NCI-H2081 treated with DMSO at 0.1 percent for 48 hours (cell line): ENCODE measurements at places on chromosomes 2 and 18.

- no peak for DNase-seq
Observed at GRCh38 chr2:112840068-112840445, 3.5 kb upstream of the IL1B start.

DNA sequence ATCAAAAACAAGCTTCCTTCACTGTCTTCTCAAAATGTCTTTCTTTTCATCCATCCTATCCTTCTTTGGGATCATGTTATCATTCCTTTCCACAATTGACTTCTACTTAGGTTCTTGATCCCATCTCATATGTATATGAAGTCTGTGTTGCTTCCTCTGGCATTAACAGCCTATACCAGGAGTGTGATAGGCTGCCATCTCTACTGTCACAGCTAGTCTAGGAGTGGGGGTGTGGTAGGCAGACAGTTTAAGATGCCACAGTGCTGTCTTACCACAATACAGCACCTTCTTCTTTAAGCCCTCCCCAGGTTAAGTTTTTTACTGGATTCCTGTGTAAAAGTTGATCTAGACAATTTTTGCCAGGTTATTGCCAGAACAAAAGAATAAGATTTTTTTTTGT, 3.7 kb upstream of the HTR2B start:
- DNase-seq, result no peak

- DNase-seq, result no peak
Observed at GRCh38 chr2:64542071-64543007, 18.2 kb downstream of the AFTPH start.

GRCh38 chr2:136901732-136902131, 136.4 kb downstream of the THSD7B start:
- no peak for DNase-seq

DNA sequence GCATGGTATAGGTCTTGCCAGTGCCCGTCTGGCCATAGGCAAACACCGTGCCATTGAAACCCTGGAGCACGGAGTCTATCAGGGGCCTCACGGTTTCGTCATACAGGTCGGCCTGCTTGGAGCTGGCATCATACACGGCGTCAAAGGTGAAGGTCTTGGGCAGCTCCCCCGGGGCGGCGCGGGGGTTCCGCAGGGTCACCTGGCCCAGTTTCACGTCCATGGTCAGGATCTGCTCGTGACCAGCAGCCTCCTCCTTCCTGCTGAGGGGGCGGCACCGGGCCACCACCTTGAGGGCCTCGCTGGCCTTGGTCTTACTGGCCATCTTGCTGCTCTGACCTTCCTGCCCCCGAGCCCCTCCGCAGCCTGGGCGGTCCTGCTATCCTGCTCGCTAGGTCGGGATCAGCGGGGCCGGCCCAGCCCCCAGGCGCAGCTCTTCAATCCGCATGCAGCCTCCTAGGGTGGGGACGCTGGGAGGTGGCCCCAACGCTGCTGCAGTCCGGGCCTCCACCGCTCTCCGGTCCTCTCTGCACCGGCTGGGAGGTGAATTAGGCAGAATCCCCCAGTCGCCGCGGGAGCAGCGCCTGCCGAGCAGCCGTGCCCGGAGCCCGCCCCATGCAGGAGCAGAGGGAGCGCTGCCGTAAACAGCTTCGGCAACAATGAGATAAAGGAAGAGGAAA, 563 bp downstream of the KIF3C start:
- no peak for DNase-seq

GRCh38 chr18:44051026-44051425, 629.7 kb upstream of the SETBP1 start:
- DNase-seq, result peak; percentile 18

- DNase-seq, result no peak
Observed at GRCh38 chr2:210536973-210537650, 19.3 kb upstream of the CPS1 start.

- no peak for DNase-seq
Observed at GRCh38 chr2:15117409-15118050, 443.6 kb downstream of the NBAS start.

DNA sequence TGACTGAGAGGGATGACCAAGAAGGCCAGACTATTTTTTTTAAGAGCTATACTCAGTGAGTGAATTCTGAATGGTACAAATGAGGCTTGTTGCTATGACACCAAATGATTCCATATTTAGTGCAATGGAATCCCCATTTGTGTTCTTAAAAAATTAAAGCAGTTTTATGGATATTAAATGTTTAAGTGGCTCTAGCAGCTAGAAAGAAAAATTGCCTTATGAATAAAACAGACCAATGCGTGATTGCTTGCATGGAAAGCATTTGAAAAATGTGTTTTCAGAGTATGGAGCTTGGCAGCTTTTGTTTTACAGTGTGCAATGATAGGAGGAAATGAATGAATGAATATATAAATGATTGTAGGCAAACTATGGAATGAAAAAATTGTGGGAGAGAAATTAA, 238.8 kb upstream of the DPP10 start:
- no peak for DNase-seq

GRCh38 chr2:118048401-118048800, 34.5 kb upstream of the CCDC93 start:
- no peak for DNase-seq

DNA sequence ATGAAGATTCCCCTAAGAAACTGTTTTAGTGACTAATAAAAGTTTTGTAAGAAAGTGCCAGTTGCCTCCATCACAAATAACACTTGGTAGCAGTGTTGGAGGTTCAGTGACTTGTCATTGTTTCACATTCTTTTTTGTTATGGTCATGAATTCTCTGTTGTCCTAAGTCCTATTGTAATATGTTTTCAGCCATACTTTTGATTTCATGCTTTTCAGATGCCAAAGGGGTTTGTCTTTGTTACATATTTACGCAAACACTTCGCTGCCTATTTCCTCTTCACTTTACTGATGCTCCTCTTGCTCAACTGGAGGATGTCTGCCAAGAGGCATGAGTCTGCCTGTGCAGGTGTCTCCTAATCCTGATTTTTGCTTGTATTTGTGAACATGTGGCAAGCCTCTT, 66.6 kb downstream of the PHLPP1 start:
- no peak for DNase-seq
